ENCODE measurements at places on chromosomes 12 and 14.

GRCh38 chr14:63938198-63939005 is 85.6 kb downstream of the SYNE2 start:
- no peak for DNase-seq

DNA sequence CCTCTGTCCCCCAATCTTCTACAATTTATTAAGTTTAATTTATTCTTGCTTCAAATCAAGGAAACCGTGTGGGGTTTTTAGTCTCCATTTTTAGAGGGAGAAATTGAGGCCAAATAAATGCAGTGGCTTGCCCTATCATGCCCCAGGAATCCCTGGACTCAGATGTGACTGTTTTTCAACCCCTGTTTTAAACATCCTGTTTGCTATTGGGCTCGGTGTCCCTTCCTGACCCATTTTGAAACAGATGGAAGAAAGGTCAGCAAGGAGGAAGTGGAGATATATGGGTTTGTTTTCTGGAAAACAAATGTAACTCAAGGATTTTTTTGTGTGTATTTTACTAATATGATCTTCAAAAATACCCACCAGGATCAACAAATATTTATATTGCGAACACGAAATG is 84.7 kb downstream of the DACT1 start:
- no peak for DNase-seq

GRCh38 chr14:100900837-100901390 is 2.6 kb downstream of the RTL1 start:
- DNase-seq, result no peak

GRCh38 chr12:115521771-115522409 is 755.6 kb downstream of the MED13L start:
- no peak for DNase-seq

GRCh38 chr12:65152596-65152995 is 16.8 kb upstream of the LEMD3 start:
- no peak for DNase-seq

DNA sequence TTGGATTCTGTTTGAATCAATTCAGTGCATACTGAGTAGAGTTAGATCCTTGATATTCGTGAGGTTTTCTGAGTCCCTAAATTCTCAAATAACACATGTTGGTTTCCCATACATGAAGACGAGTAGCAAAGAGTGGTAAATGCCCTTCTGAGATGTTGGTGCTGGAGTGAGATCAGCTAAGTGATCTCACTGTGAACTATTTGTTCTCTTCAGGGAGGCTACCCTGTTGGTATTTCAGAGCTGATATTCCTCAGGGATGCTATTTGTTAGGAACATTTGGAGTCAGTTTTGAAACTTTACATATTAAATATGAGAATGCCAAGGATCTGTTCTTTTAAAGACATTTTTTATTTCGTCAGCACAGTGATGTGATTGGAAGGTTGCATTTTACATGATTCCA is 54.7 kb downstream of the SUSD6 start:
- no peak for DNase-seq

GRCh38 chr12:69755302-69755701 is 16.6 kb downstream of the RAB3IP start:
- no peak for DNase-seq

DNA sequence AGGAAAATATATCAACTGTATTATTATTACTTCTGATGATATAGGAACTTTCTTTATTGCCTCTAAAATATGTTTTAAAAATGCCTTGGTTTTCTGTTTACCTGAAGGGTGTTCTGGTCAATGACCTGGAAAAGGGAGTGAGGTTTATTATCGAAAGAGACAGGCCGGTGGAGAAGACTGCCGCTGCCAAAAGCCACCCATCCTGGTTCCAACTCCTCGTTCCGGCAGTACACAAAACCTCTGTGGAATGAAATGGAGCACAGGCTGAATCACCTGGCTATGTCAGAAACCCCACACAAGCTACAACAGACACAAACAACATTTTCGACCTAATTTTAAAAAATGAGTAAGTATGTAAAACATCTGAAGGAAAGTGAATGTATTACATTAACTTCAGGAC is 73.6 kb downstream of the HECTD4 start:
- DNase-seq, result no peak

DNA sequence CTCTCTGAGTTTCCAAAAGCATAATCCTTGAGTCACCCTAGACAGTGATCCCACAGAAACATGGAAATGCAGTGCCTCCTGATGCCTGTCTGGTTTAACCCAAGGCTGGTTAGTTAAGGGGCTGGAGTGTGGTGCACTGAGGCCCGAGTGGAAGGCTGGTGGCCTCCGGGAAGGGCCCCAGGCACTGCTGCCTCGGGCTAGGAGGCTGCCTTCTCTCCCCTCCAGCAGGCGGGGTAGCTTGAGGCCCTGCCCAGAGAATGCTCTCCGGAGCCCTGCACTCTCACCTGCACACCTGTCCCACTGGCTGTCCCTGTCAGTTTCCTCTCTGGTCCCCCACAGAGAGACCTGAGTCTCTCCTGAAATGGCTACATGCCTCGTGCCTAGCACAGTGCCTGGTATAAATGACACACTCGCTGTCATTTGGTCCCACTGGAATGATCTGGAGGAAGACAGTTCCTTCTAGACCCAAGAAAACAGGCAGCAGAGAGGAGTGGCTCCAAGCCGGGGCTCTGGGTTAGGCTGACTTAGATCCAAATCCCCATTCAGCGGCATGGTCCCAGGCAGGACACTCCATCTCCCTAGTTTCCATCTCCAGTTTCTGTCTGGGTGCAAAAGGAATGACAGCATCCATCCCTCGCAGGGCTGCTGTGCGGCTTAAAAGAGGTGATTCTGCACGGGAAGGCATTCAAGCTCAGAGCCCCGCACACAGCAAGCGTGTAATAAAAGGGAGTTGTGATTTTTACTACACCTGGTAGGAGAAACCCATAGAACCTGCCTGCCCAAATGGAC is 54.0 kb downstream of the RBM19 start:
- no peak for DNase-seq

GRCh38 chr12:100329800-100330199 is 27.1 kb upstream of the SLC17A8 start:
- DNase-seq, result no peak

- no peak for DNase-seq
Measured at GRCh38 chr12:105980085-105980484, 158.7 kb downstream of the NUAK1 start.

DNA sequence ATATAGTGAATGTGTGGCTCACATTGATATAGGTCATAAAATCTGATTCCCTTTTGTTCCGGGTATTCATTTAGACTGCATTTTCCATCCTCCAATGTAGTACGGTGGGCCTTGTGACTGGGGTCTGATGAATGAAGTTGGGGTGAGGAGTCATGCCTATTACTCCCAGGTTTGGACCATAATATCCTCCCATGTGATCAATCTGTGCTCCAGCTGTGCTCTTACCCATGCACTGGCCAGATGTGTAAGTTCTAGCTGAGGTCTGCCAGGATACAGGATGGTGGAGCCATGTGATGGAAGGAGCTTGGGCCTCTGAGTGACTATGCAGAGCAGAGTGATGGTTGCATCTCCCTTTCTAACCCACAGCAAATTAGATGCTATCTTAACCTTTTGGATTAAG is 1034.0 kb upstream of the TMEM132C start:
- no peak for DNase-seq

DNA sequence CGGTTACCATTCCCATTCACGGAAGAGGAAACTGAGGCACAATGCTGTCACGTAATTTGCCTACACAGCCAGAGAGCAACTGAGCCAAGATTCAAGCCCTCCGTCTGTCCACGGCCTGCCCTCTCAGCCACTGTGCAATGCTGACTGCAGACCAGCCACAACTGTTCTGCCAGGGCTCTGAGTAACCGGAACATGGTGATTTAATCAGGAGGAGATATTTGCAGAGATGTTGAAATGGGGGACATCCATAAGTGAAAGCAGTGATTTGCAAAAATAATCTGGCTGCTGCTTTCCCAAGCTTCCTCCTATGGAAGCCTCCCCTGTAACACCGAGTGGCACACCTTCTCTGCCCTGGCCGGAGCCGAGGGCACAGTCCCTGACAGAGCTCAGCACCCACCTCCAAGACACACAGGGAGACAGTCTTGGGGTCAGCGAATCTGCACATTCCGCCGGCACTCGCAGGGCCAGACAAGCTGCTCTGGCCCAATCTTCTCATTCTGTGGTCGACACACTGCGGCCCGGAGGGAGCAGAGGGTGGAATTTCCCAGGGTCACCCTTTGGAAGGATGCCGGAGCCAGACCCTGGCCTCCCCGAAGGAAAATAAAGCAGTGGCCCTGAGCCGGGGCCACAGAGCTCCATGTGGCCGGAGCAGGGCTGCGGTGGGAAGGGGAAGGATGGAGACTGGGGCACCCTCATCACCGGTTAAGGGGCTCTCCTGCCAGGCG is 158.2 kb upstream of the DIO3 start:
- no peak for DNase-seq

DNA sequence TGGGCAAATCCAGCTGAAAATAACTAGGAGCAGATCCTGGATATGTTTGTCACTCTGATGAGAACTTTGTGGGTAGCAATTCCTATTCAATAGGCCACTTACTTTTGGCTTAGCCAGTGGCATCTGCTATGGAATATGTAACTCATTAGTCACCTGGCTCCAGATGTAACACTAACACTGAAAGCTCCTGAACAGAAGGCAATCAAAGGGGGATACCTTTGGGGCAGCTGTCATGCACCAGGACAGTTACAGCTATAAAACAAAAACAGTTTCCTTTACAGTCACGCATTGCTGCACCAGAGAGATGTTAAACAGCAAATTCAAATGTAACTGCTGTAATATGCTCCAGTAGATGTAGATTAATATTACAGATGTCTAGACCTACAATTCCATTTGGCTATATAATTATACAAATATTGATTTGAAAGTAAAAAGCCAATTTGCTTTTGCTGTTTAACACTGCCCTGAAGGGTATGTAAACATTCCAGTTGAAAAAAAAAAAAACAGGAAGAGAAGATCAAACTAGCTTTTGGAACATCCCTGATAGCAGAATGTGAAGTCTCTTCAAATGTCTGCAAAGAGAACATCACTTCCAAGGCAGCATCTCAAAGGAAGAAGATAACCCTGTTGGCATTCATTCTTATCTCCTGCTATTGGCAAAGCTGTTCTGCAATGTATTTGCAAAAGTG is 18.4 kb downstream of the RACGAP1 start:
- DNase-seq, result no peak

DNA sequence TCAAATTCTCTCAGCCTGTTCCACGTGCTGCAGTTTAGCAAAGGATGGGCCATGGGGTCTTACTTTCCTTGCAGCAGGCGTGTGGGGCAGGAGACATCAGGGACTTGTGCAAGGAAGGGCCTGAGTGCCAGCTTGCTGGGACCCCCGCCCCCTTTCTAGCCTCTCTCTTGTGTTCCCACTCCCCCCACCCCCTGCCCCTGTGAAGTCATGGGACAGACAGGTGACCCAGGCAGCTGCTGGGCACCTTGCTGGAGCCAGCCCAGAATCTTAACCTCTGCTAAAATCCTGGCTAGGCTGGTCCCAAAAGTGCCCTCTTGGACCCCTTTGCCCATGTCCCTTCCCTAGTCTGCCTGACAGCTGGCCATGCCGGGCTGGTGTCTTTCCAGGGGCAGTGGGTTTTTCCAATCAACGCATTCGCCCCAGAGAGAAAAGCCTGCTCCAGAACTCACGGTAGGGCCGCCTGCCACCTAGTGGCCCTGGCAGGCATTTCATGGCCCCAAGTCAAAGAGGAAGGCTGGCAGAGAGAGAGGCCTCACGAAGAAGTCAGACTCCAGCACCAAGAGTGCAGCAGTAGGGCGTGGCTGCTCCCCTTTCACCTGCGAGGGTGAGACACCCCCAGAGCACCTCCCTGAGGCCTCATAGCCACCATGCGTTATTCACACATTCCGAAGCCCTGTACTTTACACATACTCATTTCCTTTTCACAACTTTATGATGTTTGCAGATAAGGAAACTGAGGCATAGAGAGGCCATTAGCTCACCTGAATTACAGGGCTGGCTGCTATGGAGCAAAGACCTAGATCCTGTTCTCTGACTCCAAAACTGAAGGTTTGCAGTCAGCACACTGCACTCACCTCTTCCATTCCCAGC is 67.4 kb downstream of the LGMN start:
- DNase-seq, result peak; percentile 68

DNA sequence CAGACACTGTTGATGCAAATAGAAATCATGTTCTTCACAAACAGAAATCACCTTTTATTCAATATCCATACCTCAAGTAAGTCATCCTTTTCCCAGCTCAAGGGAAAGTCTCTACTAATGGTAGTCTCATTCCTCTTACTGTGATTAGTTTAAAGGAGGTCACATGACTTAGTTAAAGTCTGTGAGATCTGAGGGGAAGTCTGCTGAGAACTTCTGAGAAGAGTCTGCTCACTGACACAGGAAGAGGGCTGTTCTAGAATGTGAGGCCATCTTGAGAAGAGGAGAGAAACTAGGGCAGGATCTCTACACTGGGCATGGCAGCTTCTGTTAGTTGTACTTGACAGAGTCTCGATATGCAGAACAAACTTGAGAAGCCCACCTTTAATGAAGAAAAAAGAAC is 146.8 kb downstream of the C12orf42 start:
- DNase-seq, result no peak

DNA sequence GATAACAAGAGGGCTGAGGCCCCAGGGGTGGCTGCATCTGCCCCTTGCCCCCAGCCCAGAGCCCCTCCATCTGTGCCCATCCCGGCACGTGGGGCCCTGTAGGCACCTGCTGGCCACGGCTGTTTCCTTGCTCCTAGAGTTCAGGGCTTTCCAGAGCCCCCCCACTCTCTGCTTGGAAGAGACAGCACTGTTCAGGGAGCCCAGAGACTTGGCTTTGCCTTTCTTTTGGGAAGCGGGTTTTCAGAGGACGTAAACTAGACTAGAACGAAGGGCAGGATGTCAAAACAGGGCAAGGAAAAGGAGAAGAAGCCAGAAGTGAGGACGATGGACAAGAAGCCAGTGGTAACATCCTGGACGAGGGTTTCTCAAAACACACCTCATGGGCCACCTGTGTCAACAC is 163.3 kb upstream of the LHX5 start:
- DNase-seq, result no peak

DNA sequence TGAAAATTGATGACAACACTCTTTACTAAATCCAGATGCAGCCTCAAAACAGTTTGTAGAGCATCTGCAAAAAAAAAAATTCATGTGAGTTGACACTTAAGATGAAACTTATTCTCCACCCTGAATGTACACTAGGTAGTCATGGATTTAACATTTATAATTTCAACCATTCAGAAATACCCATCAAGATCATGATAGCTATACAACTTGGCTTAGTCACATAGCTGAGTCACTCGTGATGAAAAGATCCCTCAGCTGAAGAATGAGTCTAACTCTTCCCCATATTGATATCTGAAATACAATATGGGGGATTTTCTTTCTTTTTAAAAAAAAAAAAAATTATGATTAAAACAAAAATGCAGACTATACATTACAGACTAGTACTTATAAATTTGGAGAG is 104.8 kb upstream of the PLEKHG7 start:
- no peak for DNase-seq

DNA sequence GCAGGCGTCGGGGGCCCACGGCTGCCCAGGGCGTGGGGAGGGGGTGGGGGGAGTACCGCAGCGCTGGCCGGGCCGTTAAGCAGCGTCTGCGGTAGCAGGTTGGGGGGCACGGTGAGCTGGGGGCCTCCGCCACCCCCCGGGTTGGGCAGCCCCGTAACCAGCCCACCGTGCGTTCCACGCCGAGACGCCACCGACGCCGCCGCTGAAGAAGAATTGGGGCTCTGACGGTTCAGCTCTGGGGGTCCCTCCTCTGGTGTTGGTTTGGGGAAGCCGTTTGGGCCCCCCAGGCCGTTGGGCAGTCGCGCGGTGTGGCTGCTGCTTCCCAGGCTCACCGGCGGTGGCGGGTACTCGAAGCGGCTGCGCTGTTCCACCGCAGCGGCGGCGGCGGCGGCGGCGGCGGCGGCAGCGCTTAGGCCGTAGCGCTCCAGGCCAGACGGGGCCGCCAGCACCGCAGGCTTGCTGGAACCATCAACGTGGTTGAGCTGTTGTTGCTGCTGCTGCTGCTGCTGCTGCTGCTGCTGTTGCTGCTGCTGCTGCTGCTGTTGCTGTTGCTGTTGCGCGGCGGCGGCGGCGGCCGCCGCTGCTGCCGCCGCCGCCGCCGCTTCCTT is 1.5 kb downstream of the IRF2BPL start:
- peak; percentile 52 for DNase-seq

Data from activated naive CD4-positive, alpha-beta T cell (primary cell).